A673 (cell line): ENCODE measurements at places on chromosomes 12 and 14. TPM values are rescaled to one million over a fixed set of nuclear protein-coding genes. Genes with fewer than 3 reads are reported as not detected.

The CLSTN3 gene
- 10.7 and 12.1 TPM in 2 replicates for total RNA-seq

The CLEC2A gene
- total RNA-seq: not detected in 2 replicates

The FANCM gene
- total RNA-seq: 20.8 and 21.5 TPM in 2 replicates

The SPTB gene
- total RNA-seq: 0.43 and 0.70 TPM in 2 replicates

The GALC gene
- 9.5 and 11.5 TPM in 2 replicates for total RNA-seq

The DDIT3 gene
- total RNA-seq: 61.9 and 65.6 TPM in 2 replicates

The KRT82 gene
- not detected in 2 replicates for total RNA-seq

The RHOF gene
- total RNA-seq: 21.1 and 24.3 TPM in 2 replicates

The IKBIP gene
- 23.2 and 24.3 TPM in 2 replicates for total RNA-seq

The PROX2 gene
- not detected in 2 replicates for total RNA-seq

The EXD2 gene
- 8.1 and 10.7 TPM in 2 replicates for total RNA-seq

The NID2 gene
- 12.6 and 20.3 TPM in 2 replicates for total RNA-seq

The RD3L gene
- not detected in 2 replicates for total RNA-seq

The KLRC3 gene
- not detected in 2 replicates for total RNA-seq

The OR11H7 gene
- not detected in 2 replicates for total RNA-seq

The C12orf50 gene
- 0.15 and 0.20 TPM in 2 replicates for total RNA-seq

The CD69 gene
- total RNA-seq: 0.26 TPM in 1 of 2 replicates, not detected in the other

The FBLN5 gene
- total RNA-seq: 10.7 and 15.7 TPM in 2 replicates

The PCED1B gene
- 2.1 and 3.1 TPM in 2 replicates for total RNA-seq

The OSBPL8 gene
- total RNA-seq: 79.5 and 86.1 TPM in 2 replicates

The FGF6 gene
- not detected in 2 replicates for total RNA-seq

The FOXN4 gene
- total RNA-seq: not detected in 2 replicates

The CAPS2 gene
- 10.4 and 13.2 TPM in 2 replicates for total RNA-seq

The B4GALNT1 gene
- 34.5 and 39.0 TPM in 2 replicates for total RNA-seq

The CLEC4D gene
- not detected in 2 replicates for total RNA-seq

The EML5 gene
- total RNA-seq: 0.32 and 0.63 TPM in 2 replicates

The SMCO3 gene
- not detected in 2 replicates for total RNA-seq

The TAS2R43 gene
- 2.3 and 2.6 TPM in 2 replicates for total RNA-seq

The TMEM119 gene
- total RNA-seq: 1.0 TPM in 1 of 2 replicates, not detected in the other

The SLC16A7 gene
- total RNA-seq: 1.9 and 2.5 TPM in 2 replicates

The FBXO34 gene
- 20.9 and 21.4 TPM in 2 replicates for total RNA-seq

The FSCB gene
- not detected in 2 replicates for total RNA-seq

The CCDC177 gene
- total RNA-seq: 0.09 TPM in 1 of 2 replicates, not detected in the other

The PTPRQ gene
- 0.09 and 0.15 TPM in 2 replicates for total RNA-seq

The EXOC3L4 gene
- not detected in 2 replicates for total RNA-seq
